Breast epithelium (tissue), 4 donors: ENCODE measurements at places on chromosomes 6 and 20. TPM values are rescaled to one million over a fixed set of nuclear protein-coding genes. Genes with fewer than 3 reads are reported as not detected.

Gene MAS1
- total RNA-seq = not detected

Gene NKX2-4
- total RNA-seq = not detected

DNA sequence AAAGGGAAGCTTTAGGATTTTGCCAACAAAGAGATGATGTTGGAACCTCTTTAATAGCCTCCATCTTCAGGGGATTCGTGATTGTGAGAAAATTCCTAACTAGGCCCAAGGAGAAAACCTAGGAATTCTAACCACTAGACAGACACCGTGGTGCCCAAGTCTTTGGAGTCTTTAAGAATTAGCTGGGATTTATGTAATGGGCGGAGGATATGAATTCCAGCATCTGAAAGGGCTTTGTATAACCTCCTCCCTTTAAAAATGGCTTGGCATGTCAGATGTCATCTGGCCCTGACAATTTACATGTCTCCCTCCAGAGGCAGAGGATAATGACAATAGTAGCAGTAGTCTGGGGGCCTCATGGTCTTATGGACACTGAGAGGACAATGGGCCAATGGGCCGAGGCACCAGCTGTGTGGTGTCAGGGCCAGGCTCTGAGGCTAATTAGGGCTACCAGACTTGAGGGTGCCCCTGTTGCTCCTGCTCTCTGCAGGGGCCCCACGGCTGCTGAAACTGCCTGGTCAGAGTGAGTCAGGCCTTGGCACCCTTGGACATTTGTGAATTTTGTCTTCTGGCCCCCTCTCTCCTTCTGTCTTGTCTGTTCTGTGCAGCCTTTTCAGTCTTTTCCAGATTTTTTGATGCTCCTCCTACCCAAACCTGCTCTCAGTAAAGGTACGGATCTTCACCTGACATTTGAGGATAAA, 113.9 kb downstream of the EDN1 start:
- no peaks in the 10 kb centered on the region for H3K36me3 ChIP-seq
- H3K27me3 ChIP-seq = no peaks in the 10 kb centered on the region
- no peaks in the 10 kb centered on the region for H3K4me1 ChIP-seq
- H3K27ac ChIP-seq = no peak overlapping the region

DNA sequence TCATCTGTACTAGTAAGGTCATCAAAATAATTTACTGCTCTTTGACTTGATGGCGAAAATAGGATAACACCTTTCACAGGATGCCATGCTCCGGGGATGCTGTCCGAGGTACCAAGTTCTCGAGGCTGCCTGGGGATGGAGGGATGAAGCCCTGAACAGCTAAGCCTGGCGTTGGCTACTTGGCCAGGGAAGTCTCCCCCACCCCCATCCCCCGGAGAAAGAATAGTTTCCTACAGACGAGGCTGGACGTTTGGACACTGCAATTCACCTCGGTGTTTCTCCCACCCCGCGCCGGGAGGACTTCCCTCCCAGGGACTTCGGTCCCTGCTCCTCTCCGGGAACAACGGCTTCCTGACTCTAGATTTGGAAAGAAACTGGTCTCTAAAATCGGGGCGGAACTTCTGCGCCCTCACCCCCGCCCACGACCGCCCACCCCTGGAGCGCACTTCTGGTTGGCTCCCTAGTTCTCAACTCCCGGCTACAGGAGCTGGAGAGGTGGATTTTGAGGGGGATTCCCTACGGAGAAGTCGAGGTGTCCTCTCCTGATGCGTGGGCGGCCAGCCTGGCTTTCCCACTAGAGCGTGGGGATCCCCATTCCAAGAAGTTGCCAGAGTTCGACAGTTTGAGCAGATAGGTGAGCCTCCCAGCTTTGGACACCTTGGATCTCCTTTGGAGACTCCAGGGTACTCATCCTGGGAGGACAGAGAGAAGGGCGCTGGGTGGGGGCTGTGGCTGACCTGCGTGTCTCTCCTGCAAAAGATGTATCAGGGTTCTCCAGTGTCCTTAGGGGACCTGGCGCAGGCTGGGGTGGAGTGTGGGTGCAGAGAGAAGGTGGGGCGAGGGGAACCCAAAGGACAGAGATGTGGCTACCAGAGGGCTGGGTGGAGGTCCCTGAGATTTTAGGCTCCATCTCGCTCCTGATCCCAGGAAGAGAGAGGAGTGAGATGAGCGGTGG, 1.1 kb downstream of the PCSK2 start:
- DNase-seq = no peak
- H3K27me3 ChIP-seq = peaks cover 78% of the 10 kb centered on the region
- H3K36me3 ChIP-seq = no peaks in the 10 kb centered on the region
- no peak overlapping the region for H3K4me3 ChIP-seq
- no peaks in the 10 kb centered on the region for H3K4me1 ChIP-seq

DNA sequence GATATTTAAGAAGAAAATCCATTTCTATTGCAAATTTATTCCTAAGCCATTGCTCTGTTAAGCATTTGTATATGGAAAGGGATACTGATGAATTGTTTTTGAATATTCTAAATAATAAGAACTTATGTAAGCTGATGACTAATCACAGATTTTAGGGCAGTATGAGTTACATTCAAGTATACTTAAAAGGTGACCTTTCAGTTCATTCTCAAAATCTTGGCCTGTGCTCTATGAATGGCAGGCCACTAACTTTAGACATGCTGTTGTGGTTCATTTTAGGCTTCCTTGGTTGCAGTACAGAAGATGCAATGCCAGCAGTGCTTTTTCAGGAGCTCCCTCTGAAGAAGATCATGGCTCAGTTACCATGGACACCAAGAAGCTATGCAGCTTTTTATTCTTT, 380.4 kb downstream of the CENPW start:
- H3K4me3 ChIP-seq = no peak overlapping the region
- H3K27me3 ChIP-seq = no peaks in the 10 kb centered on the region
- H3K27ac ChIP-seq = no peak overlapping the region
- DNase-seq = no peak
- H3K36me3 ChIP-seq = no peaks in the 10 kb centered on the region
- no peaks in the 10 kb centered on the region for H3K4me1 ChIP-seq

- H3K4me1 ChIP-seq = peaks cover 8% of the 10 kb centered on the region
- no peaks in the 10 kb centered on the region for H3K36me3 ChIP-seq
- H3K4me3 ChIP-seq = no peak overlapping the region
- peaks cover 14% of the 10 kb centered on the region for H3K27me3 ChIP-seq
Measured at GRCh38 chr20:21394551-21394950, 2.8 kb downstream of the NKX2-4 start.

DNA sequence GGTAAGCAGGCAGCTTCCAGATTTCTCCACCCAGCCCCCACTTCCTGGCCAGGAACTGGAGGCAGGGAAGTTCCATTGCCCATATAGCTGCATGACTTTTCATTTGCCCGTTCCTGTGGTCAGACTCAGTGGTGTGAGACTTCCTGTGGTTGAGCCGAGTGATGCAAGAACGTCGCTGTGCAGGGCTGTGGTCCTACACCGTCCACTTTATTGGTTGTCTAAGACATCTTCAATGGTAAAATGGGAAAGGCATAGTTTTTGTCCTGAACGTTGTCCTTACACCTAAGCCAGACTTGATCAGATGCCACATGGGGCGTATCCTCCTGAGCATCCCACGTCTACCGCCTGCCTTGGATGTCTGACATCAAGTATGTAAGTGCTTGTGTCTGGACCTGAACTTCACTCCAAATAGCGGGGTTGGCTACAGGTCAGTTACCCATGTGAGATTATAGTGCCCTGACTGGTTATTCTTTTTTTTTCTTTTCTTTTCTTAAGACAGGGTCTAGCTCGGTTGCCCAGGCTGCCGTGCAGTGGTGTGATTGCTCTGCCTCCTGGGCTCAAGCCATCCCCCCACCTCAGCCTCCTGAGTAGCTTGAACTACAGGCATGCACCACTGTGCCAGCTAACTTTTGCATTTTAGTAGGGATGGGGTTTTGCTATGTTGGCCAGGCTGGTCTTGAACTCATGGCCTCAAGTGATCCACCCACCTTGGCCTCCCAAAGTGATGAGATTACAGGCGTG, 25.9 kb upstream of the GTSF1L start:
- DNase-seq = no peak
- no peak overlapping the region for H3K4me3 ChIP-seq
- no peak overlapping the region for H3K27ac ChIP-seq
- H3K4me1 ChIP-seq = no peaks in the 10 kb centered on the region
- H3K27me3 ChIP-seq = no peaks in the 10 kb centered on the region

DNA sequence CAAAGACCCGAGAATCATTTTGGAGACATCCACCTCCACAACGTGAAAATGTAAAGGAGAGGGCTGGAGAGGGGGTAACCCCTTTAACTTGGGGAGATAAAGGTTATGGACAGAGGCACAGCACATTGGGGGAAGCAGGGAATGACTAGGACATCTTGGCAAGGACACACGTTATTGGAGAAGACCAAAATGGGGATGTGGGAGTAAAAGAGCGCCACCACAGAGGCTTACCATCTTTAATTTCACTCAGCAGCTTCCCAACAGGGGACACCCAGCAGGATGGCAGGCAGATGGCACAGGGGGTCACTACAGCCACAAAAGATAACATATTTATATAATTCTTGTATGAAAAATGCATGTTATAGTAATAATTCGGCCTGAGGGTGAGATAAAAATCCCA, 9.8 kb downstream of the C6orf52 start:
- H3K4me3 ChIP-seq = no peak overlapping the region
- no peaks in the 10 kb centered on the region for H3K27me3 ChIP-seq
- DNase-seq = no peak
- H3K27ac ChIP-seq = no peak overlapping the region

DNA sequence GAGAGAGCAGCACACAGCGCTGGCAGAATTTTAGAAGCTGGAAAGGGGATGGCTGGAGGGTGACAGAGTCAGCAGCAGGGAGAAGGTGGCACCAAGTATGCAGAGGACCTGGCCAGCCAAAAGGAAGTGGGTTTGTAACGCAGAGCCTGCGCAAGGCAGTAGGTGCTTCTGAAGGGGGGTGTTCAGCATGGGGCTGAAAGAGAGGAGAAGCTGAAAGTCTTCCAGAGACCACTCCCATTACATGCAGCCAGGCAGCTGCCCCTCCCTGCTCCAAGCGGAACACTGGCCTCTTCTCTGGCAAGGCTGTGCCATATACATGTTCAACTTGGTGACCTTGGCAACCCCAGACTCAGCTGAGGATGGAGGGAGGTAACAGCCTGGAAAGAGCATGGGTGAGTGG, 42.1 kb upstream of the TULP1 start:
- no peaks in the 10 kb centered on the region for H3K27me3 ChIP-seq
- DNase-seq = no peak
- H3K4me3 ChIP-seq = no peak overlapping the region
- H3K4me1 ChIP-seq = no peaks in the 10 kb centered on the region
- no peaks in the 10 kb centered on the region for H3K36me3 ChIP-seq

DNA sequence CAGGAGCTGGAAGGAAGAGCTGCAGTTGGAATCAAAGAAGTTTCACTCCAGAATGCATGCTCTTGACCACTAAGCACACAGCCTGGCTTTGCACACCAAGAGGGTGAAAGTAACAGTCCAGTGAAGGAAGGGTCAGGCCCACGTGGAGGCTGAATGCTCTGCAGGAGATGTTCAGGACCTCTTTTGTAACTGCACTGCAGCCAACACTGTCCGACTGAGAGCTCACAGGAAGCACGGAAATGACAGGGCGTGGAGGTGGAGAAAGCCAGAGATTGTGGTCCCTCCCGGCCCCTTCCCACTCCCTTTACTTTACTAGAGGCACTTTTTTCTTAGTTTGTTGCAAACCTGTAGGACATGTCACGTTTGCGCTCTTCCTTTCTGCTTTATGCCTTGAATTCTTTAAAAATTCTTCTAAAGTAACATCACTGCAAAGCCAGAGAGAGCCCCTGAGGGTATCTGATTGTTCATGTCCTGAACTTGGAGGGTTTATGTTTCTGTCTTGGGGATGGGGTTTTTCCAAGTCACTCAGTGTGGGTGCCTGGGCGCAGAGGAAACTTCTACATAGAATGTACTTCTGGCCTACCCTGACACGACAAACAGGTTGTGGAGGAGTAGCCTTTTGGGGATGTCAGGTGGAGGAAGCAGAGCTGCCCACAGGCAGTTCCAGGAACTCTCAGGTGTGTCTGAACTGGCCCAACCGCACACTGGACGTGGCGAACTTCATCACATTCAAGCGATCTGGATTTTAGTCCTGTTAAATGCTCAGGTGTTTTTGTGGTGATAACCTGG, 40.9 kb downstream of the JAG1 start:
- DNase-seq = no peak
- no peak overlapping the region for H3K4me3 ChIP-seq
- H3K27me3 ChIP-seq = no peaks in the 10 kb centered on the region
- no peak overlapping the region for H3K27ac ChIP-seq
